ENCODE measurements at places on chromosomes 3 and 15.

- DNase-seq = no peak
Measured at GRCh38 chr3:39317571-39318169, 11.8 kb upstream of the CCR8 start.

- DNase-seq = no peak
Measured at GRCh38 chr3:19822805-19823204, 111.2 kb downstream of the EFHB start.

- DNase-seq = no peak
Measured at GRCh38 chr3:188397766-188398705, 244.1 kb downstream of the LPP start.

- DNase-seq = no peak
Measured at GRCh38 chr15:48945386-48945785, 18.3 kb downstream of the SHC4 start.

- no peak for DNase-seq
Measured at GRCh38 chr15:29516929-29517328, 247.3 kb upstream of the NSMCE3 start.

DNA sequence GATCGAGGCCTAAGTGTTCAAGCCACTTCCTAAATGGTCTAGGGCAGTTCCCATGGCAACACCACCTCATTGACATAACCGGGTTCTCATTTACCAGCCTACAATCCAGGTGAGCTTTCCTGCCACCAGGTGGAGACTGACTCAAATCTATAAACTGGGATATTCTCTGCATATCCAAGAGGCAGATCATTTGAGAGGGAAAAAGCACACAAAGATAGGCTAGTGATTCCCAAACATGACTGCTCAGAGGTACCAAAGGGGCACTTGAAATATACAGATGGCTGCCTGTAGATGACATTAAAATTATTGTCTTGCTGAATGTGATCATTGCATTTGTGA is 141.3 kb upstream of the PROK2 start:
- no peak for DNase-seq

DNA sequence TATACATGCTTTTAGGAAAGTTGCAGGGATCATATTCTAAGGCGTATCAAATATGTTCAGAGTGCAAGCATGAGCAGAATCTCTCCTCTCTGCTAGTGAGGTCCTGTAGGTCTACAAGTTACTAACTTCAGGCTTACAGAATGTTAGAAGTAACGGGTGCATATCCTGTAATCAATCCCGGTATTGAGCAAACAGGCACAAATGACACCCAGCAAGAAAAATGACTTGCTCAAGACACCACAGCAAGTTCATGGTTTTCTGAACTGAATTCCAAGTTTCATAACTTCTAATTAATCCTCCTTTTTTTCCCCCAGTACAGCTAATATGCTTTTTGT is 353.9 kb upstream of the TPRG1 start:
- no peak for DNase-seq

DNA sequence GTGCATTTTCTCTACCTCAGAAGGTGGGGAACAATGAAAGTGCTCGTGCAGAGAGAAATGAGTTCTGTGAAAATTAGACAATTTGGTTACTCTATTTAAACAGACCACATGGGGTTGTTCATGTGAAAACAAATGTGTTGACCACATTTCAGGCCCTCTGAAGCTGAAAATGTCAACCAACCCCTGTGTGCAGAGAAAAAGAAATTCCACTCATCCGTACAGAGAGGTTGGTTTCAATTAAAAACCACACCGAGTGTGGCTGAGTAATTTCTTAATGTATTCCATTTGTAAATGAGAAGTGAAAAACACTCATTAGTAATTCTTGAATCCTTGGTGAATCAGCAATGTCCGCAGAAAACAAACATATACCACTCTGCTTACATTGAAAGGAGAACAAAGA is 46.9 kb upstream of the SLC7A14 start:
- DNase-seq = no peak

DNA sequence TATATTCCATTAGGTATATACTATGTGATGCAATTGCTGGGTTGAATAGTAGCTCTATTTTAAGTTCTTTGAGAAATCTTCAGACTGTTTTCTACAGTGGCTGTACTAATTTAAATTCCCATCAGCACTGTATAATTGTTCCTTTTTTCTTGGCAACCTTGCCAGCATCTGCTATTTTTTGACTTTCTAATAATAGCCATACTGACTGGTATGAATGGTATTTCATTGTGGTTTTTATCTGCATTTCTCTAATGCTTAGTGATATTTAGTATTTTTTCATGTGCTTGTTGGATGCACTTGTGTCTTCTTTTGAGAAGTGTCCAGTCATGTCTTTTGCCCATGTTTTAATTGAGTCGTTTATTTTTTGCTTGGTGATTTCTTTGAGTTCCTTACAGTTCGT is 145.1 kb upstream of the PLSCR5 start:
- DNase-seq = no peak

GRCh38 chr3:24915639-24916038 is 421.0 kb upstream of the THRB start:
- DNase-seq = no peak

GRCh38 chr3:172685331-172686214 is 25.3 kb downstream of the NCEH1 start:
- DNase-seq = no peak

DNA sequence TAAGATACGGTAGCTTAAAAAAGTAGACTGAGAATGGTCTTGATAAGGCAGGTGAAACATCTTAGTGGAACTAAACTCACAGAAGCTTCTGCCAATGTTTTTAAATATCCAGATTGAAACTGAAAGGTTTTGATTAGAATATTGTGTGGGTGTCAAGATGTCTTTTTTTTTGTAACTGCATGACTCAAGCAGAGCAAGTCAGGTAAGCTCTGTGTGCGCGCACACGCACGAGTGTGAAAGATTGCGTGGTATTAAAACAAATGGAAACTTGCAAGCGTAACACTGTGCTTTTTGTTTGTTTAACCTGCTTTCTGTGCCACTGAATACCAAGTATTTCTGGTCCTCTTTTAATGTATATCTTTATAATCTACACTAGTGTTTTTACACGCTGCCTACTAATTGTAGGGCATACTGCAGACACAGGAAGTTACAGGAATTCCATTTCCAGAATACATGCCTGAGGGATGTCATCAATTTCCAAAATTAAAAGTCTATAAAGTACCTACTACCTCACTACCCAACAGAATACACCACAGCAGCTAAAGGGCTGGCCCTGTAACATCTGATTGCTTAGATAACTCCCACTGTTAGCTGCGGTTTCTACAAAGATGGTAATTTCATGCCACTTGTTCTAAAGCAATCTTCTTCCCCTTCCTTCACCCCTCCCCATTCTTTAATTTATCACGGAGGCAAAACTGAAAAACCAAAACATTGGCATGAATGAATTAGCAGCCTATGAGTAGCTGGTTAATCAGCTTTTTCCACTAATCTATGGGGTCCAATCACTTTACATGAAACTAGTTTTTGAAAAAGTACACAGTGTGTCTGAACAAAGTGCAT is 472.8 kb downstream of the SHQ1 start:
- DNase-seq = no peak

GRCh38 chr15:67730135-67730534 is 95.2 kb upstream of the SKOR1 start:
- DNase-seq = no peak

DNA sequence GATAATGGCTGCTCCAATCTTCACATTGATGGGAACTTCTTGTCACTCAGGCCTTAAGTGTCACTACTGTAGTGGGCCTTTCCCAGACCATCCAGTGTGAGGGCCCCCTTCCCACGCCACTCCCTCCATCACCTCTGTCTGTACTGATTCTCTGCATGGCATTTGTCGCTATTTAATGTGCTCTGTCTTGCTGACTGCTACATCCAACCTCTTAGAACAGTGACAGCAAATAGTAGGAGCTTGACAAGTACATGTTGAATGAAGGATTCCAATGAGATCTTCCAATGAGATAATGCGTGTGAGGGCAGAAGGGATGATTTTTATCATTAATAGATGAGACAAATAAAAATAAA is 5.6 kb upstream of the CCR9 start:
- no peak for DNase-seq

DNA sequence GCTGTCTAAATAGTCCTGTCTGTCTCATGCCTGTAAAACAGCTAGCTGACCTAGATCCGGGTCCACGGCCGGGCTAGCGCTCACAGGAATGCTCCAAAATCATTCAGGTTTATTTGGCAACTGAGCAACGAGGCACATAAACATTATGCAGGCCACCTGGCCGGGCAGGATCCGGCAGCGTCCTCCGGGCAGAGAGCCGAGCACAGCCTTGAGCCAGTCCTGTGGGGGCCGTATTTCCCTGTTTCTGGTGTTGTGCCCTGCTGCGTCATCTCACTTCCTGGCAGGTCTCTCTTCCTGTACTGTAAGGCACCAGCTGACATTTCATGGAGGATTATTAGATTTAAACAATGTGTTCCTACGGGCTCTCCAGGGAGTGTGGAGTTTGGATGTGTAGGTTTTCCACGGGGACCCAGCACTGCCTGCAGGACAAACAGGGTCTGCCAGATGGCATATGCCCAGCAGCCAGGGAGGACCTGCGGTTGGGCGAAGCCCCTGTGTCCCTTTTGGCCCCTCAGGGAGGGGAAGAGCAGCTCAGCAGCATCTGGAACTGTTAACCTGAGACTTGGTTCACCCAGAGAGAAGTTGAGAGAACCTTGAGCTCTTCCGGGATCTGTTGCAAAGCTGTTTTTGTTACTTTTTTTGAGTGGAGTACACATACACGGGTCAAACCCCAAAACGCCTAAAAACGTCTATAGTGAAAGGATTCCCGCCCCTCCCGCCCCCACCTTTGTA is 16.6 kb upstream of the LRRK1 start:
- no peak for DNase-seq

- no peak for DNase-seq
Measured at GRCh38 chr3:126258670-126259069, 78.3 kb upstream of the ALDH1L1 start.

- DNase-seq = no peak
Measured at GRCh38 chr3:33636125-33636850, 81.8 kb downstream of the CLASP2 start.

DNA sequence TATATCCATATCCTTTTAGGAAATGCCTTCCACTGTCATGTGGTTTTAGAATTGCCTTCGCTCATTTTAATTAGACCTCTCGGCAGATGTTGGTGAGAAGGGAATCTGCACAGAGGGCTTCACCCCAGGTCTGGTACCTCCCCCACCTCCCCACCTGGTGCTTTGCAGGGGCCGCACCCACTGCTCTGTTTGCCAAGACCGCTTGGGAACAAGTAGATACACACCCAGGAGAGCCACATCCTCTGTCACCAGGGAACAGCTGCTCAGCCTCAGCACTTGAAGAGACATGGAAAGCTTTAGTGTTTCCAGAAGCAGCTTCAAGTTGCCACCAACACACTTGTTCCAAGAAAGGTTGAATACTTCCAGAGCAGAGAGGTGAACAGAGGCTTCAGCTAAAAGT is 21.8 kb downstream of the LRRC31 start:
- no peak for DNase-seq

- no peak for DNase-seq
Measured at GRCh38 chr3:161016417-161017313, 88.5 kb downstream of the B3GALNT1 start.

- DNase-seq = no peak
Measured at GRCh38 chr3:148178503-148178902, 519.2 kb upstream of the AGTR1 start.

DNA sequence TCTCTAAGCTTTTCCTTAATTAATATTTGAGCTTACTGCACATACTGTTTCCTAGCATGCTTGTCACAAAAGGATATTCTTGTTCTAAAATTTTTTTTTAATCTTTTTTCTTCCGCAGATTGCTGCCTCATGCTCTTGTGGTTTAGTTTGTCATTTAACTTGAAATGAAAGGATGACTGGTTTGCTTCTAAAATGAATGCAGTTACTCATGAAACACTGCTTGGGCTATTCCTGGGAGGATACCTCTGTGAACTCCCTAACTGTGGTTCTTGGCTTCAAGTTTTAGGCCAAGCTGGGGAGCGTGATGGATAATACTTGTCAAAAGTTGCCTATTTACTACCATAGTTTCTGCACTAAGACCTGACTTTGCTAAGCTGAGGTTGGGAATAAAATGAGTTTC is 64.0 kb downstream of the USP13 start:
- DNase-seq = no peak

GRCh38 chr3:55014081-55014480 is 86.2 kb upstream of the LRTM1 start:
- DNase-seq = no peak

DNA sequence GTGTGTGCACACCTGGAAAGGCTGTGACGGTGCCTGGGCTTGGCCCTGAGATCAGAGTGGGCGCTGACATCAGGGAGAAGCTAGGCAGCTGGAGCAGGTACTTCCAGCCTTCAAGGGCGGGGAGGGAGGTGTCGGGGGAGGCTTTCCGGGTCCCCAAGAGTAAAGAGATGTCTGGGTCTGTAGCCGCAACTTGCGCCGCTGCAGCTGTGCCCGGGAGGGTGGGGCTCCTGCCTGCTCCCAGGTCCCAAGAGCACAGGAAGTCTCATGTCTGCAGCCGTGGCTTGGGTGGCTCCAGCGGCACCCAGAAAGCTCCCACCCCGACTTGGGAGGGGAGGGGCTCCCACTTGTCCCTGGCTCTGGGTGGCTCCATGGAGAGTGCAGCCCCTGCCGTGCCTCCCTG is 103.2 kb upstream of the BNIP2 start:
- no peak for DNase-seq

GRCh38 chr3:52357151-52358080 is 41.3 kb downstream of the DNAH1 start:
- no peak for DNase-seq

DNA sequence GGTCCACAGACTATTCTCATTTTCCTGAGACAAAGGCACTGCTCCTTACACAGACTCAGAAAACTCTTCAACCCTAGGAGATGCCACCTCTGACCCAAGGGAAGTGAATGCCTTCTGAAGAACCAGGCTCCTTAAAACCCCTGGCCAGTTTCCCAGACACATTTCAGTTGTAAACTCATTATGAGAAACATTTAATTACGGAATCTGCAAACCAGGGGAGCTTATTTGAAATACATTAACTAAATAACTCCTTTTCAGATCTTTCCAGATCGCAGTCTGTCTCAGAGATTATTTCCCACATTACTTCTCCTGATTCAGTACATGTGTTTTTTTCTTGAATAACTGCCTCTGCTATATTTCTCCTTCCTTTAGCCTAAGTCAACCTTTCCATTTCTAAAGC is 17.6 kb downstream of the MYO5A start:
- no peak for DNase-seq

DNA sequence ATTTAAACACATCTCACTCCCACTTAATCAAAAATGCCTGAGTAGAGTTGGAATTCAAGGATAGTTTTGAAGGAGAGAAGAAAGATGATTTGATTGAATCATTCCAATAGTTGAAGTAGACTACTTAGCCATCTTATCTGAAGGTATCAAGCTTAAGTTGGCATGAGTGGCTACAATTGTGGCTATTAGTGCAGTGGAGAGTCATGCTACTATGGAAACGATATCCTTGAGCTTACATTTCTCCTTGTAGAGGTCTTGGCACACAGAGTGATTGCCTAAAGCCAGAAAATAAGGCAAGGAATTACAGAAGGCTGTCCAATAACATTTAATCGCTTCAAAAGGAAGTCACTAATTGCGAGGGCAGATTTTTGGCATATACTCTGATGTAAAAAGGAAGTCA is 1022.7 kb downstream of the IGSF11 start:
- no peak for DNase-seq

GRCh38 chr3:97763586-97764406 is 762 bp upstream of the ARL6 start:
- no peak for DNase-seq

- no peak for DNase-seq
Measured at GRCh38 chr15:39621976-39622375, 41.1 kb downstream of the THBS1 start.

GRCh38 chr3:182241766-182242488 is 530.2 kb downstream of the SOX2 start:
- DNase-seq = no peak
